ENCODE measurements at places on chromosomes 11 and 22.

DNA sequence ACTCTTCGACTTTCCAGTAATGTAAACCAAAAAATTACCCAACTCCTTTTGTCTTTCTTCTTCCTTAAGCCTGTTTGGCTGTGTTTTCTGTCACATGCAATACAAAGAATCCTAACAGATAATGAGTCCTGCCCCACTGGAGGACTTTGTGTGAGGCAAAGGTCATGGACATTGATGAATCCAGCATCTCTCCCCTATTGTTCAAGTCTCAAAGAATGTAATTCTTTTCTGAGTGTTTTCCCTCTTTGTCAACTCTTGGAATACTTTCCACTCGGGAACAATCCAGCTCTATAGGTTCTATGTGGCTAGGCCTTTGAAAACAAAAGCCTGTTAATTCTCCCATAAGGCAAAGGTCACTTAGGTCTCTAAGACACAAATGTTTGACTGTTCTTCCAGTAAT is 100.7 kb downstream of the FAR1 start:
- no peak for DNase-seq

DNA sequence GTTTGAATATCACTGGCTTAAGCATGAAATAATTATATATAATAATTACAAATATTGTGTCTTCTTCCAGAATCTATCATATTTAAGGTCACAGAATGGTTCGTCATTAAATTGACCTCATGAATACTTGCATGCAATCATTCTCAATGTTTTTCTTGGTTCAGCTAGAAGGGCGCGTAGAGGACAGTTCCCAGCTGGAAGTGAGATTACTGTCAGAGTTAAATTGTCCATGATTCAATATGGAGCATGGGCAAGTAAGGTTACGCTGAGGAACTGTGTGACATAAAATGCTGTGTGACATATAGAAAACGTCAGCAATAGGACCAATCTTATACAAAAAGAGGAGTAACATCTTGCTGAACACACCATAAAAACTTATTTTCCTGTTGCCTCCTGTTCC is 2423.5 kb upstream of the RAG2 start:
- DNase-seq: no peak

DNA sequence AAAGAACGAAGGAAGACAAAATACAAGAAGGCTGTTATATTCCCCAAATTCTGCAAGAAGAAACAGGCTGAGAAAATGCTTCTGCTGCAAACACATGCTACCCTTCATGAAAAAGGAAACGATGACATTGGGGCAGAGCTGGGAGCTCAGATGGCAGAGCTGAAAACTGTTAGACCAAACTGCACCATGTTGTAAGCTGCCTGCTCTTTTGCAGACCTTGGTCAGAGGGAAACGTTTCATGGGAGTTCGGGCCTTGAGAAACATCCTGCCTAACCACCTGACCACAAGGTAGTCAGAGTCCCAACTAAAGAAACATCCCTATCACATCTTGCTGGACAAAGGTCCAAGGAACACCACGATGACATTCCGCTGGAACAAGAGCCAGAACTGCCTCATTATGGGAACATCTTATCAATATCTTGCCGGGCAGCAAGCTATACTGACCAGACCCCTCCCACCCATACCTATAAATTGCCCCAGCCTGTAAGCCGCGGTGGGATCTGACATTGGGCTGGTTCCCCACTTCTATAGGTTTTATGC is 110.7 kb upstream of the CTSC start:
- DNase-seq: no peak

GRCh38 chr11:66366844-66367477 is 4.6 kb downstream of the SLC29A2 start:
- no peak for DNase-seq

- DNase-seq: no peak
Measured at GRCh38 chr11:113562981-113563461, 87.8 kb upstream of the DRD2 start.

GRCh38 chr11:112388496-112388895 is 127.8 kb upstream of the PLET1 start:
- DNase-seq: no peak

- no peak for DNase-seq
Measured at GRCh38 chr11:2759228-2760195, 59.7 kb upstream of the KCNQ1OT1 start.

DNA sequence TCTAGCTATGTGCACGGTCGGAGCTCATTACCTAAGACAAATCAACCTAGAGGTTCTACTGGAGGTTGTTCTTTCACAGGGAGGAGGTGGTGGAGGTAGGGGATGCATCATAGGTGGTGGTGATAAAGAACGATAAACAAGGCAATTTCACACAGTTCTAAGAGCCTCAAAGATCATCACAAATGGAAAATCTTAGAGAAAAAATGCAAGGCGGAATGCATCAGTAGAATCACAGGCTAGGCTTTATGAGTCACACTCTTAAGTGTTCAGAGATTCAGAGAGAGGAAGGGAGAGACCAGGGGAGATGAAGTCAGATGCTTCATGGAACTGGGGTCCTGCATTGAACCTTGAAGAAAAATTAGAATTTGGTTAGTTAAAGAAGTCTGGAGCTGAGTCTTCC is 58.3 kb downstream of the TMPRSS5 start:
- DNase-seq: no peak

DNA sequence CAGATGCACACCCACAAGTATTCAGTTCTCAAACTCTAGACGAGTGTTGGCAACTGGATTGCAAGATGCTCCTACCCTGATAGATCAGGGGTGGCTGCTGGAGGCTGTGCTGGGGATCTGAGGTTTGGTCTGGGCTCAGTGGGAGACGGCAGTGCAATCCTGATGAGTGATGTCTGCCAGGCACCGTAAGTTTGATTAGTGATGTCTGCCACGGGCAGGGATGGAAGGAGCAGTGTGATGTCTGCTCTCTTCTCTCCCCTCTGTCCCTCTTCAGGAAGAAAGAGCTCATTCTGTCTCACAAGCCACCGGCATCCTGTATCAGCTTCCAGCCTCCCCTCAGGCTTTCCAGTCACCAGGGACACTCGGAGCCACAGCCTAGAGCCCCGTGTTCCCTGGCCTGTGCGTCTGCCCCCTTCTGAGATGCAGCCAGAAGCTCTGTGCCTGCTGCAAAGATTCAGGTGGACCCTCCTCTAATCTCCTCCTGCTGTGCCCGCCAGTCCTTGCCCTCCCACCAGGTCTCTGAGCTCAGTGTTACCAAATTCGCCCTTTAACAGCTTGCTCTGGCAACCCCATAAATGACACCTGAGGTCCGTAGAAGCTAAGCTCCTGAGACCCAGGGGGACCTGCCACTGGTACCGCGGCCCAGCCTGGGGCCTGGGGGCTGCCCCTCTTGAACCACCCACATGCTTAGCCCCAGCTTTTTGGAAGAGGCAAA is 19.9 kb downstream of the TP53I11 start:
- no peak for DNase-seq

- no peak for DNase-seq
Measured at GRCh38 chr22:33564683-33565082, 355.6 kb downstream of the LARGE1 start.

GRCh38 chr22:39284983-39285382 is 34.4 kb downstream of the RPL3 start:
- no peak for DNase-seq

DNA sequence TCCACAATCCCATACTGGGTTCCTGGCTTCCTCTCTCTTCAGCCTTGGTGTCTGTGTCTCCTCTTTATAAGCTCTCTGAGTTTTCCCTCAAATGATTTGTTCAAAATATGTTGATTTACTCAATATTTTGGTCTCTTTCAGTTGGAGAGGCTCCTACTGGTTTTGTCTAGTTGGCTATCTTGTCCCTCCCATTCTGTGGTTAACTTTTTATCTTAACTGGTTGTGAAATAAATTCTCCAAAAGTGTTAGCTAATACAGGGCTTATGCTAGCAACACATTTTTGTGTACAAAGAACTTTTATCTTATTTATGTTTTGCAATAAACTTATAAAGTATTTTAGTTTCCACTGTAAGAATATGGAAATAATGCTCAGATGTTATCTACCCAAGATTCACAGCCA is 200.9 kb downstream of the AASDHPPT start:
- no peak for DNase-seq

- DNase-seq: no peak
Measured at GRCh38 chr22:37146507-37147180, 3.1 kb downstream of the IL2RB start.

Data from activated naive CD8-positive, alpha-beta T cell treated with anti-CD3 and anti-CD28 coated beads for 36 hours (primary cell).